ENCODE measurements at places on chromosomes 1 and 21. TPM values are rescaled to one million over a fixed set of nuclear protein-coding genes. Genes with fewer than 3 reads are reported as not detected.

DNA sequence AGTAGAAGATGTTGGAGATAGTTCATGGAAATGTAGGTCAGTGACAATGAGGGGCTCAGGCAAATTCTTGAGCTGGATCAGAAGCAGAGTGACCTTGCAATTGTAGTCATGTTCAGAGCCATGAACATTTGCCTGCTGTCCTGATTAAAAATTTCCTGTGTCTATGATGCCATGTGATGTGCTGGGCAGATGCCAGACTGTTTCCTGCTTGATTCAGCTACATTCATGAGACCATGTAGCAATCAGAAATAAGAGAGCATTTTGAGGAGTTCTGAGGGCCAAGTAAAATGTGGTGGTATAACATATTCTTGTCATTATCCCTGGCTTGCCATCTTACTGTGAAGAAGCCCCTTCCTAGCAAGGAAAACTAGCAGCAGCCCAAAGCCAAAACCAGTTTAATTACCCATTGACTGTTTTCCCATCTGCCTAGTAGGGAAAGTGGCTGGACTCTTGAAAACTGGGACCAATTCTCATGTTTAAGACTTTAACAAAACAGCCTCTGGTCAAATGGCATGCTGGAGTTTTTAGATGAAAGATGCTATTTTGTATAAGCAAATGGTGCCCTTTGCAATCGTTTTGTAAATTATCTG lies 118.3 kb downstream of the NOS1AP start:
- DNase-seq = no peak

The CCDC17 gene
- 1.8 TPM for polyA plus RNA-seq

The GBP6 gene
- not detected for polyA plus RNA-seq

The MTF2 gene
- 23.7 TPM for polyA plus RNA-seq

Data from hindlimb muscle (tissue), 1 donor.